ENCODE measurements at places on chromosomes 7 and 10.

DNA sequence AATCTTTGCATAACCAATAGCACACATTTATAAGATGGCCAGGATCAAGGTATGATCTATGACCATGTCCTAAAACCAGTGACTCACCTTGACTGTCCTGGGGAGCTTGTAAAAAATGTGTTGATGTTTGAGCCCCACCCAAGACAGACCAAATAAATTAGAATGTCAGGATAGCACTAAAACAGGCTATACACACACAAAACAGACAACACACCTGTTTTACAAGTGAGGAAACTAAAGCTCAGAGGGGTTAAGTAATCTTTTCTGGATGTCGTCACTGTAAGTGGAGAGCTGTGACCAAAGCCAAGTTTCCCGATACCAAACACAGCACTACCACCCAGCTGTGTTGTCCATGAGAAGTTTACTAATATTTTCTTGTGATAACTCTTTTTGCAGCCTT is 84.5 kb downstream of the AVL9 start:
- ATAC-seq: no peak

DNA sequence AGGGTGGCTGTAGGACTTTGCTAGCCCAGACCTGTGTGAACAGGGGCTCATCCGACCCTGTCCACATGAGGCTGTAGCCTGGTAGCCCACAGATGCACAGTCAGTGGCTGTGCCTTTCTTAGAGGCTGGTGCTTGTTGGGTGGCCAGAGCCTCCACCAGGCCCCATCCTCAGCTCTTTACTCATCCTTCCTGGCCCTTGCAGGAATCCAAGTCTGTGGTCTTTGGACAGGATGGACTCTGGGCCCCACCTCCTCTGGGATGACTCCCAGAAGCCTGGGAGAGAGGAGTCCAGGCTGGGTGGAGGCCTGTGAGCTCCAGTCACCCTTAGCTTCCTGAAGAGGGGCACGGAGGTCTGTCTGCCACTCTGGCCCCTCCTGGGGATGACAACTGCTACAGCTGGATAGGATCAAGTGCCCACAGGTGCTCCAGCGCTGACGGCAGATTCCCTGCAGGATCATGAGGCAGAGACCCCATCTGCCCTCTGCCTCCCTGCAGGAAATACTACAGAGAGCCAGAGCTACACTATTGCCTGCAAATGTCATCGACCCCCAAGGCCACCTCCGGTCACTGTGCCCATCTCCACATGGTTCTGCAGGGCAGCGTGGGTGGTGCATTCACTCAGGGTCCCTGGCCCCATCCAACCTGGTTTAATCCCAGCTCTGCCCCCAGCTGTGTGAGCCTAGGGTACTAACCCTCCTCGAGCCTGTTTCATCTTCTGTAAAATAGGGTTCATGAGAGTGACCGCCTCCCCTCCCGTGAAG is 114.5 kb downstream of the PTPN20 start:
- no peak for ATAC-seq

DNA sequence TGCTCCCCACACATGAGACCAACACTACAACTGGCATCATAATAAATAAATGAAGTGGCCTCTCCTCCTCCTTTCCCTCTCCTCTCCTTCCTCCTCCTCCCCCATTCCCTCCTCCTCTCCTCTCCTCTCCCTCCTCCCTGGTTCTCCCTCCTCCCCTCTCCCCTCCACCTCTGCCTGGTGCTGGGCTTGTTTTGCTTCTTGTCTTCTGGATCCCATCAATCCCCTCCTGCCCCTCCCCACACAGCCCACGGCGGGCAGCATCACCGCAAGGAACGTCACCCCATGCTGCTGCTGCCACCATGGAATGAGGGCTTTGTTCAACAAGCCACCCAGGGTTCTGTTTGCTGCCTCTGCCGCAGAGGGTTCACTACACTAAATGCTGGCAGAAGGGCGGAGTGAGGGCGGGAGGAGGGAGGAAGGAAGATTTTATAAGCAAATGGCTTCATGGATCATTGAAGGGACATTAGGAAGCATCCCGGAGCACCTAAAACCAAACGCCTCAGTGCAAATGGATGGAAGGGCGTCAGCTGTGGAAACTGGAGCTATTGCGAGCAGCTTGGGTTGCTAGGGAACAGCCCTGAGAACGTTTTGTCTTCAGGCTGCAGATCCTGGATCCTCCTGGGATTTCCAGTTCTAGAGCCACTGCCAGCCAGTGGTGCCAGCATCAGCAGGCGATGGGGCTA is 379.7 kb upstream of the ZMIZ1 start:
- peak; percentile 15 for ATAC-seq

DNA sequence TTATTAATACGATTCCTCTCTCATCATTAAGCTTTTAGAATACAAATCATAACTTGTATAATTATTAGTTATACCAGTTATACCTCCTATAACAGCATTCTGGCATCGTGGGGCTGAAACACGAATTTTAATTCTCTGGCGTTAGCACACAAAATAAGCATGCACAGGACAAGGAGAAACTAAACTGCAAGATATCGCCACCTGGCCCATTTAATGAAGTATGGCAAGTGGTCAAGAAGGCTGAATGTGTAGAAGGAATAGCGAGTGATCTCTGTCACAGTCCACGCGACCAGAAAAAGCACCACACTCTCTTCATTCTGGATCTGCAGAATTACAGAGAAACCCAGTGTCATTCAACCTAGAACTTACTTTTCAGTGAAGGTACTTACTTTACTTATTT is 18.1 kb downstream of the HACD1 start:
- ATAC-seq: peak; percentile 75

GRCh38 chr7:50655020-50655419 is 89.8 kb upstream of the DDC start:
- ATAC-seq: no peak

GRCh38 chr7:66557214-66558200 is 71.2 kb upstream of the KCTD7 start:
- ATAC-seq: peak; percentile 89

GRCh38 chr10:110852255-110852896 is 19.4 kb upstream of the PDCD4 start:
- ATAC-seq: no peak

GRCh38 chr10:47297866-47298540 is 2.0 kb upstream of the GDF10 start:
- ATAC-seq: no peak

GRCh38 chr10:51389415-51390321 is 309.7 kb downstream of the CSTF2T start:
- peak; percentile 96 for ATAC-seq

GRCh38 chr7:124908259-124908658 is 21.4 kb downstream of the POT1 start:
- ATAC-seq: no peak

GRCh38 chr7:25359471-25360059 is 131.3 kb upstream of the NPVF start:
- ATAC-seq: no peak
